ENCODE measurements at places on chromosomes 4 and X.

- no peak for DNase-seq
Observed at GRCh38 chrX:124717537-124717936, 371.2 kb downstream of the SH2D1A start.

DNA sequence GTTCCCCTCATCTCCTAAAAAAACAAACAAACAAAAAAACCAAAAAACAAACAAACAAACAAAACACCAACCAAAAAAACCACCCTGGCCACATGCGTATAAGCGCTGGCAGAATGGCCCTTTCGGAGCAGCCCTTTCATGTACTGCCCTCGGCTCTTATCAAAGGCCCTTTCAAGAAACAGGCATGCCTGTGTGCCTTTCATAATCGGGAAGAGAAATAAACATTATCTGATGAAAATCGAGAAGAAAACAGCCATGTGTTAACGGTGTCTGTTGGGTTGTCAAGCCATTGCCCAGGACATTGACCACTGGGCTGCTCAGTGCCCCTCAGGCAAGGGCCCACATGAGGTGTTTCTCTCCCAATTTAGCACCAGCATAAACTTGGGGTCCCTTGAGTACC, 68.3 kb downstream of the PJA1 start:
- no peak for DNase-seq

DNA sequence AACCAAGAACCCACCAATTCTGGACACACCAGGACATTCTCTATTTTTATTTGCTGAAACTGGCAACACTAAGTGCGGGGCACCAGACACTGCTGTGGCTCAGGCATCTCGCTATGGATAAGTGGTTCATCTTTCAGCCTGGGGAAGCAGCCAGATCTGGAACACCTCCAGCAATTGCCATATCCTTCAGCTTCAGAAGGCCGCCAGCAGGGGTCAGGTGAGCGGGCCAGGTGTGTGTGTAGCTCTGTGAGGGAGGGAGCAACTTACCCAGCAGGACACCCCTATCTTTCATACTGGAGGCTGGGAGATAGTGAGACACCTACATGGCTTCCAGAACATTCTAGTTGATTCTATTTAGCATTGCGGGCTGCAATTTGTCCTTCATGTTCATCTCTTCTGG, 57.0 kb upstream of the GBA3 start:
- DNase-seq: no peak

DNA sequence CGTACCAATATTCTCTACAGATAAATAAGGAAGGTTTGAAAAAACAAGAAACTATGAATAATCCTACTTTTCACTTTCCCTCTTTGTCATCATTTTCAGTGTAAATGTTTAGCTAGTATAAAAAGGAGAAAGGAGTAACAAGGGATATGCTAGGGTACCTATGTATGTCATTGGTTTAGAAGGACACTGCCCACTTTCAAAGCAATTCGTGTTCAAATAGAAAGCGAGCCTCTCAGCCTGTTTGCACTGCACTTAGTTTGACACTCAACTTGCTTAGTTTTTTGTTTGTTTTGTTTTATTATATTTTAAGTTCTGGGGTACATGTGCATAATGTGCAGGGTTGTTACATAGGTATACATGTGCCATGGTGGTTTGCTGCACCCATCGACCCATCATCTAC, 21.6 kb upstream of the RXFP1 start:
- no peak for DNase-seq

DNA sequence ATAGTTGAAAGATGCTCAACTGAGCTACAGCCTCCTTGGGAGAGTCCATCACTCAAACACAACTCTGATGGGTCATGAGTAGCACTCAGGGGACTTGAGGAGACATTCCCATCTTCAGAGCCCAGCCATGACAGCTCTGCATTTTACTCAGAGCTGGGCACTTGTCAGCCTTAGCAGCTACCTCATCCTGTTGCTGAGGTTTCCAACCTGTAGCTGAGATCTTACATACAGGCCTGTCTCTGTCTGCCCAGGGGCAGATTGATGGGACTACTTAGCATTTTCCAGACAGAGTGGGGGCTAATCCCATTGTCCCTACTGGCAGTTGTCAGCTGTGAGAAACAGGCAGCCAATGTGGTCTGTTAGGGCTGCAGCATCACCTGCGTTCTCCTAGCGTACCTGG, 3.5 kb downstream of the FHDC1 start:
- no peak for DNase-seq
